ENCODE measurements at places on chromosomes 5 and 9.

DNA sequence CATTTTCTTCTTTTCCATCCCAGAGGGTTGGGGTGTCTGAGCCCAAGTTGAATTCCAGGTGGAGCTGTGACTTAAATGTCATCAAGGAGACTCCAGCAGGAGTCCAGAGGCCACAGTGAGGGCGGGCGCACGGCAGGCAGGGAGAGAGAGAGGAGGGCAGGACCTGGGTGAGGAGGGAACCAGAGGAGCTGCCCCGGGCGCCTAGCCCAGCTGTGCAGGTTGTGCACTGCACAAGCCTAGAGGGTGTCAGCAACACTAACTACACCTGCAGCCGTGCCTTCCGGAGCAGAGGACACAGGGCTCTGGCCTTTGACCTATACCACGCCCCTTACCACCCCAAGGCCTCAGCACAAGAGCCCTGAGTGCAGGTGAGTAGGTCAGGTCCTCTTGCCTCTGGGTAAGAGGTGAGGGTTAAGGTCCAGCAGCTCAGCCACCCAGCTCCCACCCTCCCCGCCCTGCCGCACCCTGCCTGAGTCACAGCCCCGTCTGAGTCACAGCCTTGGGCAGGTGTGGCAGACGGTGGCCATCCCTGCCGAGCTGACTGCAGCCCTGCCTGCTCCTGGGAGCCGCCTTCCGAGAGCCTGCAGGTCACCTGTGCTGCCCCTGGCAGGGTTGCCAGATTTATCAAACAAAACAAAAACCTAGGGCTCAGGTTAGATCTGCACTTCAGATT is 6.4 kb upstream of the AGPAT2 start:
- DNase-seq = no peak

- no peak for DNase-seq
Measured at GRCh38 chr9:115005322-115005721, 74.9 kb upstream of the TNFSF8 start.

- DNase-seq = no peak
Measured at GRCh38 chr5:10778179-10778910, 17.3 kb upstream of the DAP start.

- DNase-seq = no peak
Measured at GRCh38 chr5:98102936-98103335, 670.5 kb upstream of the RGMB start.

GRCh38 chr5:136446565-136446964 is 81.2 kb upstream of the TRPC7 start:
- DNase-seq = no peak

DNA sequence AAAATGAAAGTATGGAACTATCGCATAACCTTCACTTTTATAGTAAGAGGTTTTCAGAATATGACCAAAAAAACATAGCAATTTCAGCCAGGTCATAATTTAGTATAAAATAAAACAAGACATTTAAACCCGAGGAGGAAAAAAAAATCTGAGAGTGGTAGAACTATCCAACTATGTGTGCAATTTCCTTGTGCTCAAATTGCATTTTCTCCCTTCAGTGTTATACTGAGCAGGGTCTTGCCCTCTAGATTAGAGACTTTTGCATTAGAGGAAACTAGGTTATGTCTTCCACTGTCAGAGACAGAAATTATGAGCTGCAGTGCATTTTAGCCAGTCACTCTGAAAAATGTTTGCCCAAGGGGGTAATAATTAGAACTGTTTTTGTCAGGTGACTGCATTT is 330.6 kb downstream of the NR2F1-AS1 start:
- no peak for DNase-seq

- no peak for DNase-seq
Measured at GRCh38 chr5:125343015-125343414, 596.6 kb upstream of the ZNF608 start.

DNA sequence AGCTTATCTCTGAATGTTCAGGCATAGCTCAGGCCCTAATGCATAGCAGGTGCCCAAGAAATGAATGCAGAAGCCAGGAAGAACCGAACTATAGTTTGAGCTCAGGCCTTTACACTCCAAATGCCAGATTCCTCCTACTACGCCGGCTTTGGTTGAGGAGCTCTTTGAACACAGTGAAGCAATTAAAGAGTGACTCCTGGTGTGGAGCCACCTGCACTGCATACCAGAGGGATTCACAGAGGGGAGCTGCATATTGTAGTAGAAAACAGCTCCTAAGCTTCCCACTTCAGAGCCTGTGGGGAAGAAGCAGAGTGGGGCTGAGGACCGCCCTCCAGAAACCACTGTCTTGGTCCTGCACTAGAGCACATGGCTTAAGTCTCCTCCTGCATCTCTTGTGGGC is 14.5 kb upstream of the KCNMB1 start:
- DNase-seq = no peak

All from cardiac septum (tissue), 1 donor.